CD4-positive, alpha-beta T cell treated with Interleukin-17A for 4 hours (primary cell): ENCODE measurements at places on chromosomes 1 and 21.

GRCh38 chr21:39518847-39519210 is 67.1 kb downstream of the SH3BGR start:
- DNase-seq: no peak

GRCh38 chr1:213075725-213076124 is 24.7 kb downstream of the RPS6KC1 start:
- DNase-seq: no peak

DNA sequence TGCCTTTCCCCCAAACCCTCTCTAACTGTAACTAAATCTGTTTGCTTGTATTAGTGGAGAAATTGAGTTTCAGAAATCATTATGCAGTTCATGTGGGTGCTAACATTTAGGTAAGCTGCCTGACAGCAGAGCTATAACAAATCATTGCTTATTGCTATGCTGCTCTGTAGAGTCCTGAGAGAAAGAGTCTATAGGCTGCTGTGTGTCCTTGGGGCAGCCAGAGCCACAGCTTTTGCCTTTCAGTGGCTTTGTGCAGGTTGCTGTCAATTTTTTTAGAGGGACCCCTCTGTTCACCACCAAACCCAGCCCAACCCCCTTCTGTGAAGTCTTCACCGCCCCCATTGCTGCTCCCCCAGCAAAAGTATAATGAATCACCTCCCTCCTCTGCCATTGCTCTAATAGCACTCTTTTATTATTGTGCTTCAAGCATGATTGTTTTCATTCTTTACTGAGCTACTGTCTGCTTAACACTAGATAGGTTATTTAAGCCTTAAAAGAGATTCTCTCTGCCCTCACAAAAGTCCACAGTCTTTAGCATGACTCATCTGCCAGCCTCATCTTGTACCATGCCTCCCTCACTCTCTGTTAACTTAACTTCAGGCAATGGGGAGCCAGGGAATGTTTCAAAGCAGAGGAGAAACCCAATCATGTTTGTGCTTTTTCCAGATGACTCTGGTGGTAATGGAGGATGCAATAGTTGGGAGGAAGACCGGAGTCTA is 38.6 kb downstream of the DIRAS3 start:
- DNase-seq: no peak

- DNase-seq: no peak
These were observed 6.1 kb downstream of the STX12 start for GRCh38 chr1:27779122-27779521.

- DNase-seq: no peak
These were observed 101.1 kb upstream of the ERRFI1 start for GRCh38 chr1:8127171-8127641.

DNA sequence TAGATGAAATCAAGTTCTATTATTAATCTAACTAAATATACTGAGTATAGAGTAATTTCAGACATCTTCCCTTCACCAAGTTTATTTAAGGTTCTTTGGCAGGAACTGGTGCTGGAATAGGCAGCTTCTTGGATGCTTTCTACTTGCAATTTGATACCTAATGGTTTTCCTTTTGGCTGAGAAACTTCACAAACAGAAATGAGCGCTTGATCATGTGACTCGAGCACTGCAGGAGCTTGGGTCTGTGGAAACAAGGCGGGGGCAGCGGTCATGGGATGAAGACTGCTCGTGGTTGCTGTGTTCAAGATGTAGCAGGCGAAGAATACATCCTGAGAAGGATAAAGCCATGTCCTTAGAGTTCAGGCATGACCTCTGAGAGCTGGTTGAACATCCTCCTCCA is 136.8 kb downstream of the PTPRC start:
- DNase-seq: no peak

- no peak for DNase-seq
These were observed 13.8 kb downstream of the MIER1 start for GRCh38 chr1:66938613-66939012.

DNA sequence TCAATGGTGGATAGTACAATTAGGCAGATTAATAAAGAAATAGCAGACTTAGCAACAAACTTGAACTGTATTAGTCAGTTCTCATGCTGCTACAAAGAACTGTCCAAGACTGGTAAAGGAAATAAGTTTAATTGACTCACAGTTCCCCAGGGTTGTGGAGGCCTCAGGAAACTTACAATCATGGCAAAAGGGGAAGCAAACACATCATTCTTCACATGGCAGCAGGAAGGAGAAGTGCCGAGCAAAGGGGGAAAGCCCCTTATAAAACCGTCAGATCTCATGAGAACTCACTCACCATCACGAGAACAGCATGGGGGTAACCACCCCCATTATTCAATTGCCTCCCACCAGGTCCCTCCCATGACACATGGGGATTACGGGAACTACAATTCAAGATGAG is 27.1 kb upstream of the PDE4B start:
- DNase-seq: no peak

DNA sequence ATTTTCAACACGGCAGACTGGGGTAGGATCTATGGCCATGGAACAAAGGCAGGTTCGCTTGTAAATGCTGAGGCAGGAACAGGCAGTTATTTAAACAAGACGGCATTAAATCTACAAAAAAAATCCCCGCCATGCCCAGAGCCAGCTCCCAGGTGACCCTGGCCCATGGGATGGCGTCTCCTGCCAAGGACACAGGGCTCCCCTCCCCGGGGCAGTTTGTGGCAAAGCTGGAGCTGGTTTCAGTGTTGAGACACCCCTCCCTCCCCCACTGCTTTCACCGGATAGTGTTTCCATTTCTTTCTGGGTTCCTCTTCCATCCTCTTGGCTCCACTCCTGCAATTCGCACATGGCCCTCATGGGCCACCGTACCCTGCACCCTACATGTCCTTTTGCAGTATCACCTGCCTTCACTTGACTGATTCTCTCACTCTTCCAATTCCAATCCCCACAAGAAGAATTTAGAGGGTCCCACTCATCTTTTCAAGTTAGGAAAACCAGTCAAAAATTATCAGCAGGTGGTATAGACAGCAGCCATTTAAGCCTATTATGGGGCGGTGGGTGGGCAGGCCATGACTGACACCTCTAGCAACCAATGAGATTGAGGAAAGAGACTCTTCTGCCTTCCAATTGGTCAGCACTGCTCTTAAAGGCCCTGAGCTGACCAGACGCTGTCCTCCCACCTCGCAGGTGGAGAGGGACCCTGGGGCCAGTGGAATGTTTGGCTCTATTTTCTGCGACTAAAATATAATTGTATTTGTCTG is 52.0 kb downstream of the OLIG1 start:
- no peak for DNase-seq

DNA sequence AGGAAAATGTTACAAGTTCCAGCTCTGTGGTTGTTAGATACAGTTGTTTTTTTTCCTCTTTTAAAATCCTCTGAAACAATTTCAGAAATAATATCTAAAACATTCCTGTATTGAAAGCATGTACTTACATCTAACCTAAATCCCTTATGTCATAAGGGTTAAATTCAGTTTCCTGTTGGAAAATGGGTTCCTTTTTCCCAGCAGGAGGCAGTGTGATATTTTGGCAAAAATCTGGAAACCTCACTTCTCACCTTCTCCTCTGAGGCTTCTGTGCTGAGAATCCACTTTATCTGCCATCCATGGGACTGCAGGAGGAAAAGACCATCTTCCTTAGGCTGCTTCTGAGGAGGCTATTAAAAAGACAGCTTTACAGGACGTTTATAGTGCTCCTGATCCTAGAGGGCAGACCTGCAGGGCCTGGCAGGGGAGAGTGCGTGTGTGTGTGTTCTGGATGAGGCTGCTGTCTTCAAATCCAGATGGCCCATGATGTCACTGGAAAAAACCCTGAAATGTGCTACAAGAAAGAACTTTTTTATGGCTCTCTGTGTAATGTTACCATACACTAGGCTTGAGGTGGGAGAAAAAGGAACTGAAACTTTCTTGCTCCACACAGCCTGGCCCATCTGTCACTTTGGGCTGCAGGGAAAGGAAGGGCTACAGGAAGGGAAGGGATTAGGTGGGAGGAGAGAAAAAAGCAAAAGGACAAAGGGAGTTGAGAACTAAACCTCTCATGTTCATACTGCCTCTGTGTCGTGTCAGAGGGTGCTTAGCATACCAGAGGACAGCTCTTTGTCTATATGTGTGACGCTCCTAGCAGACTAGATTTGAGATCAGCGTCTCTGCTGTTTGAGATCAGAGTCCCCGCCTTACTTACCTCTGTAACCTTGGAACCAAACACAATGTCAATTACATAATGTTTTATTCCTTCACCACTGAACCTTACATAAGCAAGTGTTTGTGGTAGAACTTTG is 379.2 kb upstream of the SPAG17 start:
- no peak for DNase-seq

DNA sequence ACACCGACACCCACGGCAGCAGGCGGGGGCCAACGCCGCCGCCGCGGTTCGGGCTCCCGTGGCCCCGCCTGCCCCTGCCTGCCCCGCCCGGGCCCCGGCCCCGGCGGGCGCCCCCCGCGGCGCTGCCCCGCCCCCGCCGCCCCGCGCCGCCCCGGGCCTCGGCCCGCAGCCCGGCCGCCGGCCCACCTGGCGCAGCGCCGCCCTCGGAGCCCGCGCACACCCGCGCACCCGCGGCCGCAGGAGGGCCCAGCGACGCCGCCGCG is at the start of gene WNT3A:
TSS of gene WNT3A (plus strand) at position 213 of the 263 bp plus-strand sequence. CDS start 131 bp downstream, outside the sequence.
- DNase-seq: no peak

GRCh38 chr1:234518876-234519275 is 39.9 kb upstream of the TARBP1 start:
- no peak for DNase-seq

DNA sequence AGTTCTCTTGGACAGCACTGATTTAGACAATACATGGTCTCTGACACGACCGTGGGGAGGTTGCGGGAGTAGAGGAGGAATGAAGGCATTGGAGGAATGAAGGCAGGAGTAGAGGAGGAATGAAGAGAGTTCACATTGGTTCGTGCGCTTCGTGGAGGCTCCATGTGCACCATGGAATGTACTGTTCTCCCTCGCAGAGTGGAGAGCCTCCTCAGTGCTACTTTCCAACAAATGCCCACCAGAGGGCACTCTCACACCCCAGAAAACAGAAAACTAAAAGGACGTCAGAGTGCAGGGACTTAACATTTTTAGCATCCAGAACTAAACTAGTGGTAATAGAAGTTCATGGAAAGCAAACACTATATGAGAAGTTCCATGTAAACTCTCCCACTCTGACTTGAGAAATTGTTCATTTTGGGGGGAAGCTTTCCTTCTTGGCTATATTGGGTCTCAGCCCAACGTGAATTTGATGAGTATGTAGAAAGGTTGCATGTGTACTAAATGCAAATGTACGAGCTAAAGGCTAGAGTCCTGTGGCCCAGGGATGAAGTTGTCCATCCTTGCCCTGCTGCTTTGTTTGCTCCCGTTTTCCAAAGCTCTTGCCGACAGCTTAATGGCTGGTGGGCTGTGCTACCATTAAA is 211.6 kb downstream of the LMX1A start:
- DNase-seq: peak; percentile 17

DNA sequence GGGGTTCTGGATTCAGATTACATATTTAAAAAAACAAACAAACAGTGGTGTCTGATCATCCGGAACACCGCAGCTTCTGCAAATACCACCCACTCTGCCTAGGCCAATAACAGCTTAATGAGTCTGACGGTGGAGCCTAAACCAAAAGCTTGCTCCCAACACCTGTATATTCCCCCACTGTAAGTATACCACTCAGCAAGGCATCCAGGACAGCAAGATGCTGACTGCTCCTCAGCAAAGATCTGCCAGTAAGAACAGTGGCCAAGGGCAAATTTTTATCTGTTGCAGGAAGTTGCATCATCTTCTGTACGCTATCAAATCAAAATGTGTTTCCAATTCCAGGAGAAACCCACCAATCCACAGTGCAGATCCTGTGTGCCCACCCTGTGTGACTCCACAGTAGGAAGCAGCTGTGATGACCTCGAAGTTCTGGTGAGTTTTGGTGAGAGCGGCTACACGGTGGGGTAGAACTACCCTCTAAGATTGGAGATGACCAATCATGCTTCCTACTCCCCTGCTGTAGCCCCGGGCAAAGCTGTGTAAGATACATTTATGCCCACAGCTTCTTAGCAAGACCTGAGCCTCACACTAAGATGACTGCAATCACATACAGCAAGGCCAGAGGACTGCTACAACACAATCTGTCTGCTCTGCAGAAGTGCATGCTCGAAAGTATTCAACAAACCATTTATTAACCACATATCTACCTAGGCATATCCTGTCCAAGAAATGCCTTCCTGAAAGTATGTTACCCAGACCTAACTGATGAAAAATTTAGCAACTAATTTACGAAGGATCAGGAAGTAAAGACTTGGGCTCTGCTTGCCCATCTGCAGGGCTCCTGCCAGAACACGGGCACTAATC is 30.5 kb downstream of the SIPA1L2 start:
- DNase-seq: no peak

- no peak for DNase-seq
These were observed 3.8 kb downstream of the SLC22A15 start for GRCh38 chr1:115980156-115980555.

DNA sequence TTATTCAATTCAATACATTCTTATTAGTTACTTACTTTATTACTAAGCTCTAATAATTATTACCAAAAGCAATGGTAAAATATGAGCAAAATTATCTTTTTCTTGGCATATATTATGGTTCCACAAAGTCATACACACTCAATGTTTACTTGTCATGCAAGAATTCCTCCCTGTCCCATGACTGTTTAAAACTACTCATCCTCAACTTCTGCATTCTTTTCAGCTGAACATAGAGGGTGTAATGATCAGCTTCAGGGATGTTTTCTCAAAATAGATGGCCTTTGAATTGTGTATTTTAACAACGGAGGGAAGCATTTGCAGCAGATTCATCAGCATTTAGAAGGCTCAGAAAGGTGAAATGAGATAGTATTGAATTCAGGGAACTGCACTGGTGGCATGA is 499.0 kb downstream of the RWDD3 start:
- no peak for DNase-seq

DNA sequence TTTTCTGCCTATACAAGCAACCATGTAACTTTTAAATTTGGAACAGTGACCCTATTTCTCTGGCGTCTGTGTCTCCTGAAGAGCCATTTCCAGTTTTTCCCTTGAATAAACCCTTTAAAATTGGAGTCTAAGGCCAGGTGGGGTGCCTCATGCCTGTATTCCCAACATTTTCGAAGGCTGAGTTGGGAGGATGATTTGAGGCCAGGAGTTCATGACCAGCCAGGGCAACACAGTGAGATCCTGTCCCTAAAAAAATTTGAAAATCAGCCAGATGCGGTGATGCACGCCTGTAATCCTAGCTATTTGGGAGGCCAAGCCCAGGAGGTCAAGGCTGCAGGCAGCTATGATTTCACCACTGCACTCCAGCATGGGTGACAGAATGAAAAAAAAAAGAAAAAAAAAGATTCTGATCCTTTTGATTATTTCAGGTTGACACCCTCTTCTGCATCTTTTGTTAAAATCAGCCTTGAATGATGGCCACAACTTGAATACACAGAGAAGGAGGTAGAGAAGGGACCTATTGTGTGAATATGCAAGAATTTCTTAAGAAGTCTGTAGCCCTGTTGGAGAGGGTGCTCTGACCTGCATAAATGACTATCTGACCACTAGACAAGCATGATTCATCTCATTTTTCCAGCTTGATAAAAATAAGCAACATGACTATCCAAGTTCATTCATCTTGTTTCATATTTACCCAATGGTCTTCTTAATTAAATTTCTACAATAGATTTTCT is 40.2 kb upstream of the PARP1 start:
- no peak for DNase-seq

- DNase-seq: no peak
These were observed 35.6 kb upstream of the RNPC3 start for GRCh38 chr1:103489935-103490334.

- no peak for DNase-seq
These were observed 21.6 kb upstream of the GPR137B start for GRCh38 chr1:236120721-236121153.

GRCh38 chr21:37228003-37228400 is 39.1 kb downstream of the VPS26C start:
- DNase-seq: no peak
